Activated CD4-positive, alpha-beta T cell treated with anti-CD3 and anti-CD28 coated beads, Interleukin-2, amount 50 U/mL, for 4 hours (primary cell): ENCODE measurements at places on chromosomes 16 and 17.

GRCh38 chr16:85151079-85151602 is 38.9 kb upstream of the CIBAR2 start:
- no peak for DNase-seq

DNA sequence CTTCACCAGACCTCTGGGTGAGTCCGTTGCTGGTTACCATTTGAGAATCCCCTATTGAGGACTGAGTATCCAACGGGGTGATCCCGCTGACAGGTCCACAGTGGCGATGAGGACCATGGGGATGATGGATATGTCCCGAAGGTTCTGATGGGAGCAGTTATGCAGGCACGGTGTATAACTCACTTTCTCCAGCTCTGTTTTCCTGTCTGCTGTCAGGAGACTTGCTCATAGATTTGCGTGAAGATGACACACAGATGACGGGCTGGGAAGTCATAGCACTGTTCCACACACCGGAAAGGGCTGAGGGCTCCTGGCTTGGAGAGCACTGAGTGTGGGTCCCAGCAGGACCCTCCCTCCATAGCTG is 22.2 kb upstream of the ADCY7 start:
- DNase-seq, result no peak

- DNase-seq, result no peak
Observed at GRCh38 chr17:74652020-74652419, 28.5 kb upstream of the CD300E start.

DNA sequence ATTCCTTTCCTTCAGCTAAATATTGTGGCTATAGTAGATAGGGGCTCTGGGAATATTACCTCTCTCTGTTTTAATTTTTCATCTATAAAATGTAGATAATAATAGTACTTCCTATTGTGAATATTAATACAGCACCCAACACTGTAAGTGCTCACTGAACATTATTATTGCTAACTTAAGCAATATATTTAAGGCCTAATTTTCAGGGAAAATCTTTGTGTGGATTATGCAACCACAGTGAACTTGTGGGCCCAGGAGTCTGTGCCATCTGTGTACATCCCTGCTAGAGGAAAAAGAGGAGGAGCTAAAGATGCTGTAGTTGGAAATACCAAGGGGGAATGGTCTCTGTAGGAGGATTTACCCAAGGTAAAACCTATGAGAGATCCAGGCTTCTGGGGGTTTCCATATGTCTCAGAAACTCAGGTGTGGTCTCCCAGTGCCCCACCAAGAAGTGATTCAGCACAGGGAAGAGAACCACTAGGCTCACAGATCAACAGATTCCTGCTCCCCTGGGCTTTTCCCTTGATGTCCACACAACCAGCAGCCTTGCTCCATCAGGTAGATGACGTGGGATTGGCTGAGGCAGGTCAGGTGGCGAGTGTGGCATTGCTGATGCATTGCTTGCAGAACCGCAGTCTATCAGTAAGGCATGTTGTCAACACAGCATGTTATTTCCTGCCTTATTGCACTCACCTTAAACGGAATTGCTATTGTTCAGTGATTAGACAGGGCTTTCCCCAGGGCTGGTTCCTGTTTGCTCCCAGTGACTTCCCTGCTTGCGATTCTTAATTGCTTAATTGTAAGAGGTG is 1.6 kb upstream of the N4BP1 start:
- peak; percentile 59 for DNase-seq

- DNase-seq, result peak; percentile 82
Observed at GRCh38 chr17:5419959-5420653, at the start of gene RPAIN. Gene RPAIN (plus strand): TSS chr17:5420182. CDS start chr17:5420211, 29 bp downstream.

- DNase-seq, result no peak
Observed at GRCh38 chr16:12086822-12087221, 110.3 kb downstream of the SNX29 start.

GRCh38 chr16:23930791-23931190 is 95.0 kb downstream of the PRKCB start:
- DNase-seq, result no peak

DNA sequence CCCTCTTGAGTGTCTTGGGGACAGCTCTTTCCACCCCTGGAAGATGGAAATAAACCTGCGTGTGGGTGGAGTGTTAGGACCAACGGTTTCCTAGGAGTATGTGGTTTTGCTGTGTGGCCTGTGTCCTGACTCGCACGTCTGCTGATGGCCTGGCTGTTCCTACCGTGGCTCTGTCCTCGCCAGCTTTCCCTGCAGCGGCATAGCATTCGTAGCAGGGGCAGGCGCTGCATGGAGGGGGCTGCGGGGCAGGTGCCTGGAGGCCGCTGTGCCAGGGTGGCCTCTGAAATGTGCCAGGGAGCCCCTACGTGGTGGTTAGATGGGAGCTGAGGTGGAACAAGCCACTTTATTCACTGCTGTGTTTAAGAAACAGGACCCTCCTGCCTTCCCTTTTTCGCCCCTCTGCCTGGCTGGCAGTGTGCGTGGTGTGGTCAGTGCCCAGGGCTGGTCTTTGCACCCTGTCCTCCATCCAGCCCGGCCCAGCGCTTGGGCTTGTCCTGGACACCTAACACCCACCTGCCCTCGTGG is 10.6 kb downstream of the SLC16A3 start:
- no peak for DNase-seq

GRCh38 chr17:32494621-32495358 is 8.0 kb downstream of the CDK5R1 start:
- DNase-seq, result no peak

- no peak for DNase-seq
Observed at GRCh38 chr17:44693609-44694008, 4.0 kb upstream of the CCDC43 start.

DNA sequence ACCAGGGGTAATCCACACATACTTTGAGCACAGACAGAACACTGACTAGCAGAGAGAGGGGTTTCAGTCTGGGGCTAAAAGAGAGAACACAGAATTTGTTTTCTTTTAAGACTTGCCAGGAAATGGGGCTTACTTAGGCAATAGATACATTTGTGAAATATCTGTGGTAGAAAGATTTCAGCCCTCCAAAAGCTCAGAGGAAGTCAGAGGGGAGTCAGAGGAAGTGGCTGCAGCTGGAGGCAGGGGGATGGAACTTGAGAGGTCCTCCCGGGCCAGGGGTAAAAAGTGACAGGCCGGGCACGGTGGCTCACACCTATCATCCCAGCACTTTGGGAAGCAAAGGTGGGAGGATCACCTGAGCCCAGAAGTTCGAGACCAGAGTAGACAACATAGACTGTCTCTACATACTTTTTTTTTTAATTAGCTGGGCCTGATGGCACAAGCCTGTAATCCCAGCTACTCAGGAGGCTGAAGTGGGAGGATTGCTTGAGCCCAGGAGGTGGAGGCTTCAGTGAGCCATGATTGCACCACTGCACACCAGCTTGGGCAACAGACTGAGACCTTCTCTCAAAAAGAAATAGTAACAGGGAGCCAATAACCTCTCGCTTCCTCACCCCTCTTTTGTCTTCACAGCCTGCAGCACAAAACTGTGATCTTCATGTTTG is 49.9 kb downstream of the NLRC5 start:
- no peak for DNase-seq

- no peak for DNase-seq
Observed at GRCh38 chr16:22681554-22682291, 132.2 kb upstream of the HS3ST2 start.

DNA sequence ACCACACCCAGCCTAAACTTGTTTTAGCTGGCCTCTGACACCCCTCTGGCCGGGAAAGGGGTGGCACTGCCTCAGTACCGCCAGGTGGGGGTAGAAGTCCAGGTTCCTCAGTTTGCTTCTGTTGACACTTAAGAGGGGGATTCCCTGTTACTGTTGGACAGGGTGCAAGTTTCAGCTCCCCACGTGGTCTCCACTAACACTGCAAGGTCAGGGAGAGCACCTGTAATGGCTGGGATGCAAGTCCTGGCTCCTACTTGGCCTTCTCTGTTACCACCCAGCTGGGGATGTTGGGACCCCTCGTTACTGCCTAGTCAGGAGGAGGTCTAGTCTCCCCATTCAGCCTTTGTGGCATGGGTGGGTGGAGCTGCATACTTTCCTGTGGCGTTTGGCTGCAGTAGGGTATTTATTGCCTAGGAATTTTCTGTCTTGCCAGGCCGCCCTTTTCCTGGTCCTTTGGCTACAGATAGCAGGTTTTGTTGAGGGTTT is 10.6 kb upstream of the MFAP4 start:
- no peak for DNase-seq

- peak; percentile 41 for DNase-seq
Observed at GRCh38 chr16:58306327-58306726, 11.5 kb upstream of the PRSS54 start.

DNA sequence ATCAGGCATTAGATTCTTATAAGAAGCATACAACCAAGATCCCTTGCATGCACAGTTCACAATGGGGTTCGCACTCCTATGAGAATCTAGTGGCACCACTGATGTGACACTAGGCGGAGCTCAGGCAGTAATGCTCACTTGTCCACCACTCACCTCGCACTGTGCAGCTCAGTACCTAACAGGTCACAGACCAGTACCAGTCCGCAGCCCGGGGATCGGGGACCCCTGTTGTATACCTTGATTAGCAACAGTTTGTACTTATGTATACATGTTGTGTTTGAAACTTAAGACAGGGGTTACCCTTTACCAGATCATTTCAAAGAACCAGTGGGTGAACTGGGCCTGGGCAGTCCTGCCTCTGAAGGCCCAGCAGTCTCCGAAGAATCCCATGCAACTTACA is 103.7 kb downstream of the PMP22 start:
- no peak for DNase-seq

- DNase-seq, result no peak
Observed at GRCh38 chr17:13292291-13292690, 274.5 kb upstream of the ELAC2 start.

DNA sequence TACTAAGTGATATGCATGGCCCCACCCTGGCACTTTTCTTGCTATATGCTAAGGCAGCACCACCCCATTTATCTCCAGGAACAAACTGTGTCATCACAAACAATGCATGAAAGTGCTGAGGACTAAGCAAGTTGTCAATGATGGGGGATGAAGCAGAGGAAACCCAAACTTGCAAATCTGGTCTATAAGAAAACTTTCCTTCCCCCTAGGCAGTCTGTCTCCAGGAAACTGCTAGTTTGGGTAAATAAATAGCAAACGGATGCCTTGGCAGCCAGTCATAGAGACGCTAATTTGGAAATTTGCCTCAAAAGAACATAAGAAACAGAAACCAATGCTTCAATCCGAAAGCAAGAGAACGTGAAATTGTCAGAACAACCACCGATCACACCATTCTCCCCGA is 5.6 kb upstream of the HSBP1 start:
- DNase-seq, result no peak

GRCh38 chr17:83025636-83026280 is 53.7 kb upstream of the METRNL start:
- no peak for DNase-seq

GRCh38 chr16:4376126-4376892 is 4.7 kb downstream of the VASN start:
- DNase-seq, result no peak

GRCh38 chr16:28261942-28262341 is 30.4 kb upstream of the SBK1 start:
- DNase-seq, result no peak

- peak; percentile 59 for DNase-seq
Observed at GRCh38 chr16:4465977-4466779, 8.2 kb downstream of the NMRAL1 start.

DNA sequence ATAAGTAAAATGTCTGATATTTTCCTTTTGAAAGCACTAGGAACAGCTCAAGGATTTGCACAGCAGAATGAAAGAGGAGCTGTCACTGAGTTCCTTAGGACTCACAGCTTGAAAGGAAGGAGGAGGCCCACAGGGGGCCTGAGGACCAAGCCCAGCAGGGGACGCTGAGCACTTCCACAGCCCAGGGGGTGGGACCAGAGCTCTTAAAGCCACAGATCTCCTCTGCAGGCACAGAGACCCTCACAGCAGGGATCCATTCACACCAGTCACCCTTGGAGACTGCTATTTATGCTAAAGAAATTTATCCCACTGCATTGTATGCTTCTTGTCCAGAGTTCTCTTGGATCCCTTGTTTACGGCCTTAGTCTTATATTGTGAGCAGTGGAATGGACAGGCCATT is 253.3 kb downstream of the STX8 start:
- no peak for DNase-seq

DNA sequence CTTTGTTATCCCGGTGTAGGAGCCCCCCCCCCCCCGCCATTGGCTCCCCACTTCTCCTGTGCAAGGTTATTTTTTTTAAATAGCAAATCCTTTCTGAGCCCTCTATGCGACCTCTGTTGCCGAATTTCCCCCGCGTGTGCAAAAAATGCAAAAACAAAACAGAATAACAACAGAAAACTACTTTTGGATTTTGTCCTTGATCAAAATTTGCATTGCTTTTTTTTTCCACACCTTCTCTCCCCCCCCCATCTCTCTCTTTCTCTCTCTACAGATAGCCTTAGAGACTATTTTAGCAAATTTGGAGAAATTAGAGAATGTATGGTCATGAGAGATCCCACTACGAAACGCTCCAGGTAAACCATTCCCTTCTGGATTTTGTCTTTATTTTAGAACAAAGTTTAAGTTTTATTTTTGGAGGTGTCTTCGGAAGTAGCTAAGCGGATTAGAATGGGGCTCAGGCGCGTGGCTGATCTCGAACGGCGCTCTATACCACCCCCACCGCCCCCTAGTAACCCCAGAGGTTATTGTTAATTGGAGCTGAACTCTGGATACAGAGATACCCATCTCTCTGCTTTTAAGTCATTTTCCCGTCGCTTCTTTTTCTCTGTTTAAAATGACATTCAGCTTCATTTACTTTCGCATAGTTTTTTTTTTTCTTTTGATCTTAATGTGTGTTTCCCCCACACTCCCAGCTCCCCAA is 1.0 kb downstream of the MSI2 start:
- no peak for DNase-seq

DNA sequence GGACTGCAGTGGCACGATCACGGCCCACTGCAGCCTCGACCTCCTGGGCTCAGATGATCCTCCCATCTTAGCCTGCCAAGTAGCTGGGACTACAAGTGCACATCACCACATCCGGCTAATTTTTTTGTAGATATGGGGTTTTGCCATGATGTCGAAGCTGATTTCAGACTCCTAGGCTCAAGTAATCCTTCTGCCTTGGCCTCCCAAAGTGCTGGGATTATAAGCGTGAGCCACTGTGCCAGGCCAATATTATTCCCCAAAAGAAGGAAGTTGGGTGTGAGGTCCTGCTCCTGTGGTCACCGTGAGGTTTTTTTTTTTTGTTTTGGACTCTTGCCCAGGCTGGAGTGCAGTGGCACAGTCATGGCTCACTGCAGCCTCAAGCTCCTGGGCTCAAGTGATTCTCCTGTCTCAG is 1.5 kb downstream of the AMZ2 start:
- no peak for DNase-seq

DNA sequence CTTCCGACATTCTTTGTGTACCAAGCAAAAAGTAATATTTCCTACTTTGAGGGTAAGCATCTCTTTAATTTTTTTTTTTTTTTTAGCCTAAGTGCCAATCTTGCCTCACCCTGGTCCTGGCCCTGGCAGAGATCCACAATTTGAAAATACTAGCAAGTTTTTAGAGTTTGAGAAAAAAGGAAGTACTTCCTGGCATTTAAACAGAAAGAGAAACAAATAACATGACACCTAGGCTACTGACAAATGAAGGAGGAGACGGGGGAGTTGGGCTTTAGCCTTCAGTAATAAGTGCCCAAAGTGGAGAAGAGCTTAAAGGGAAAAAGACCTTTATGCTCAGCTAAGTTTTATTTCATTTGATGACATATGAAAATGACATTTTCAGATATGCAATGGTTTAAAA is 92.8 kb downstream of the HS3ST3A1 start:
- DNase-seq, result no peak

- no peak for DNase-seq
Observed at GRCh38 chr16:14486520-14487303, 143.3 kb downstream of the PARN start.

- DNase-seq, result no peak
Observed at GRCh38 chr16:67388591-67388990, 4.7 kb downstream of the TPPP3 start.
